ENCODE measurements at places on chromosomes 3 and 15.

DNA sequence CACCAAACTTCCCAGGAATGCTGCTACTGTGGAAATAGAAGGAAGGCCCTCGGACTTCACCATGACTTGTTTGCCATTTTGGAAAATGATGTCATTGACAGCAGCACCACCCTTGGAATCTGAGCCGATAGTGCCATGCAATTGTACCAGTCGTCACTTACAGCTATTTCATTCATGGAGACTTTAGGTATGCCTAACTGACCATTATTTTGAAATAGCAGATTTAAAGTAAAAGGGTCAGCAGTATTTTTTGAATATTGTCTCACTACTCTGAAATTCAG is 66.0 kb upstream of the ARL8B start:
- DNase-seq, result no peak

- no peak for DNase-seq
Measured at GRCh38 chr3:170974872-170975271, 51.6 kb downstream of the SLC2A2 start.

GRCh38 chr3:8519156-8519555 is 17.5 kb downstream of the LMCD1 start:
- no peak for DNase-seq

- DNase-seq, result no peak
Measured at GRCh38 chr15:31857194-31857593, 173.1 kb upstream of the CHRNA7 start.

- no peak for DNase-seq
Measured at GRCh38 chr3:101061312-101061711, 68.1 kb upstream of the ABI3BP start.

DNA sequence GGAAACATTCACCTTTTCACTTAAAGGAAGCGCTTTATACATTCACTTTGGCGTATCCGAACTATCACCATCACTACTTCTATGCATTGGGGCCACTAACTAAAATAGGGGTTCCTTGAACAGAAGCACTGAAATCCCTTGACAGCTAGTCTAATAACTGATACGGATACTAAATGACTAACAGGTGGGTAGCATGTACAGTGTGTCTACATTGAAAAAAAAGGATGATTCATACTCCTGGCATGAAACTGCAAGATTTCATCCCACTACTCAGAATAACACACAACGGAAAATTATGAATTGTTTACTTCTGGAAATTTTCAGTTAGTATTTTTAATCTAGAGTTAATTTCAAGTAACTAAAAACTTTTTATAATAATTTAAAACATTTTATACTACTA is 96.7 kb downstream of the SMARCC1 start:
- DNase-seq, result no peak

- DNase-seq, result no peak
Measured at GRCh38 chr3:88150806-88151205, 1.0 kb downstream of the C3orf38 start.

DNA sequence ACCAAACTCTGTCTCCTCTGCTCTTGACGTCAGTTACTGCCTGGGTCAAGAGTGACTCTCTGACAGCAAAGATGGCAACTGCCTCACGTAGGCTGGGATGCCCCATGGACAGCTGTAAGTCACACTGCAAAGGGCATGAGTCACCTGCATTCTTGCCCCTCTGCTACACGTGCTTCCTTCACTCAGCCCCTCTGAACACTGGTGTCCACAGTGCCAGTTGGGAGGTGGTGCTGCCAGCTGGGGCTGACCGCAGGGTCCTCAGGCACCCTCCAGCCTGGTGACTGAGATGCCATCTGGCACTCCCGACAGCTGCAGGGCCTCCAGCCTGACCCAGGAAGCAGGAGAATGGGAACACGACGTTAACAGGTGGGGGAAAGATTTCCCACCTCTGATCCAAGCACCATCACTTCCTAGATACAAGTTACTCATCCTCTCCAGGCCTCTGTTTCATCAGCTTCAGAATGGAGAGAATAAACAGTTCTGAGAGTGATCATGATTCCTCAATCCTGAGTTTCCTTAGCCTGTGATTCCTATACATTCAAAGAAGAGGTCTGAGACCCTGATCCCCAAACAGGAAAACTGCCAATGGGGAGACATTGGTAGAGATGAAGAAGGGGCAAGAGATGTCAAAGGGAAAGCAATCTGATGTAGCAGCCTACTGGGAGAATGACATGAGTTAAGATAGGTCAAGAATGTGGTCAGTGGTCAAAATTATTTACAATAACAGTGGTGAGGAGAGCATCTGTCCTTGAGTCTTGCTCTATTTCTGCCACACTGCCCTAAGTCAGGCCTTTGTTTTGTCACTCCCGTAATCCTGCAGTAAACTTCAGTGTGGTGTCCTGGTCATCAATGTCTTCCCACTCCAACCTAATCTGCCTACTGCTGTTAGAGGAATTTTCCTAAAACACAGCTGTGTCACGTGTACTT is 86.1 kb upstream of the BCL6 start:
- no peak for DNase-seq

DNA sequence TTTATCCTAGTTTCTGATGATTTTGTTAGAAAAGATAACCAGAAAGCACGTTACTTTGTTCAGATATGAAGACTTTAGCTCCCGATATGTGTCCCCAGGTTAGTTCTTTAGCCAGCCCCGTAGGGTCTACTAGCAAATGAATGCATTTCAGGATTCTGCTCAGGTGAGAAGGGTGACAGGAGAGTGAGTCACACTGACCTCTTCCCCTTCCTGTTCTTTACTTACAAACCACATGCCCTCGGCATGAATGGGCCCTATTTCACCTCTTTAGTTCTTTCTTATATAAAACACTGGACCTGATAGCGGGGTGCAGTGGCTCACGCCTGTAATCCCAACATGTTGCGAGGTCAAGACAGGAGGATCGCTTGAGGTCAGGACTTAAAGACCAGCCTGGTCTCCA is 98.4 kb downstream of the SLC49A4 start:
- DNase-seq, result no peak

- DNase-seq, result peak; percentile 71
Measured at GRCh38 chr3:51682079-51682478, 11.0 kb downstream of the TEX264 start.

Measured in stimulated activated CD8-positive, alpha-beta memory T cell treated with anti-CD3 and anti-CD28 coated beads, Interleukin-4, amount 100 ng/mL, for 48 hours (primary cell).